Activated CD4-positive, alpha-beta T cell treated with anti-CD3 and anti-CD28 coated beads for 1 hour (primary cell): ENCODE measurements at places on chromosomes 1 and 21.

DNA sequence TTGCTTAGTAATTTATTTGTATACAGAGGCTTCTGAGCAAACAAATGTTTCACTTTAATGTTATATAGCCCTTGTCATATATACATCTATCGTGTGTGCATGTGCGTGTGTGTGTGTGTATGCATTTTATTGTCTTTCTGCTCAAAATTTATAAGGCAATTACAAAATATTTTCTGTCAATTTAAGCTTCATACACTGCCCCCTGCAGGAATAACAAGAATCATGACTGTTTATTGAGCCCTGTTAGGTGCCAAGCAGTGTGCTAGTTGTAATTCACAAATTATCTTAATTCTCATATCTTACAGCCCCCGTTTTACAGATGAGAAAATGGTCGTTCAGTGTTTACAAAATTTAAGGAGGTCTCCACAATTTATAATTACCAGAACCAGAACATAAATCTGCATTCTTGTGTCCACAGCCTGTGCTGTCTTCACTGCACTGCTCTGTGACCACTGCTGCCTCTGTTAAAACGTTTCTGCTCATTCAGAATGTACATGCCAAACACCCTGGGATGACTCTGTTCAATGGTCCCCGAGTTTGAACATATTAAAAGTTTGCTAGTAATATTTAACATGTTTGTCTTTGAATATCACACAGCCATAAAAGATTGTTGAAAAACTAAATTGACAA lies 181.3 kb downstream of the ATP6V1G3 start:
- DNase-seq: no peak

GRCh38 chr1:23787701-23788100 lies 3.2 kb upstream of the LYPLA2 start:
- no peak for DNase-seq

GRCh38 chr1:107870696-107871095 lies 94.3 kb downstream of the VAV3 start:
- no peak for DNase-seq

GRCh38 chr1:116226017-116226416 lies 114.8 kb downstream of the MAB21L3 start:
- DNase-seq: no peak

DNA sequence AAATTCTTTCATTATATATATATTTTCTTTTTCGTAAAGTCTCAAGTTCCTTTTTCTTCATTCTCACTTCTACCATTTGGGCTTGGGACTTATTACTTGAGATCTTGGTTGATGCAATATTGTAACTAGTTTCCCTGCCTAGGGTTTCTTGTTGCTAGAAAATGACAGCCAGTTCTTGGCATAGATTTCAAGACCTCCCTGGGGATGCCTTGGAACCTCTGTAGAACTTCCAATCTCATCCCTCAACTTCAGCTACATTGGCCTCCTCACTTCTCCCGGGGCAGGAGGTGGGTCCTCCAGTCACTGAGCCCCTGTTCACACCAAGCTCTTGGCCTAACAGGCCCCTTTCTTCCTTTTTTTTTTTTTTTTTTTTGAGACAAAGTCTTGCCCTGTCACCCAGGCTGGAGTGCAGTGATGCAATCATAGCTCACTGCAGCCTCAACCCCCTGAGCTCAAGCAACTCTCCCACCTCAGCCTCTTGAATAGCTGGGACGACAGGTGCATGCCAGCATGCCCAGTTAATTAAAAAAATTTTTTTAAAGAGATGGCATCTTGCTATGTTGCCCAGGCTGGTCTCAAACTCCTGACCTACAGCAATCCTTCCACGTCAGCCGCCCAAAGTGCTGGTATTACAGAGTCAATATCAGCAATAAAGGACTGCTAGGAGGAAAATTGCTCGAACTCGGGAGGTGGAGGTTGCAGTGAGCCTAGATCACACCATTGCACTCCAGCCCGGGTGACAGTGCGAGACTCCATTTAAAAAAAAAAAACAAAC lies 33.1 kb downstream of the MAP3K7CL start:
- no peak for DNase-seq

DNA sequence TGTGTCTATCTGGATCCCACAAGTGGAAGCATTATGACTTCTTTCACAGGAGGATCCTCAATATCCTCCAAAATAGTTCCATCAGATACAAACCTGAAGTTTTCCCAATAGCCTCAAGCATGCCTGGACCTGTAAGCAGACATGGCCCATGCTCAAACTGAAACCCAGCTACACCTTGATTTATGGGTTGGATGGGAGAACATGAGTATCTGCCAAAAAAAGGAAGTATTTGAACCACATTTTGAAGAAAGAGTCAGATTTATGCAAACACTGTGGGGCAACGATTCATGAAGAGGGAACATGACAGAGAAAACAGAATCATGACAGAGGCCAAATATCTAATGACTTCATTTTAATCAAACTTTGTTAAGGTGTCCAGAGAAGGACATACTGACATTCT lies 351.0 kb upstream of the NFIA start:
- DNase-seq: no peak

GRCh38 chr1:176843352-176844297 lies 320.9 kb downstream of the ASTN1 start:
- no peak for DNase-seq

- DNase-seq: no peak
These were observed 19.8 kb downstream of the LDLRAD1 start for GRCh38 chr1:53998223-53998622.

DNA sequence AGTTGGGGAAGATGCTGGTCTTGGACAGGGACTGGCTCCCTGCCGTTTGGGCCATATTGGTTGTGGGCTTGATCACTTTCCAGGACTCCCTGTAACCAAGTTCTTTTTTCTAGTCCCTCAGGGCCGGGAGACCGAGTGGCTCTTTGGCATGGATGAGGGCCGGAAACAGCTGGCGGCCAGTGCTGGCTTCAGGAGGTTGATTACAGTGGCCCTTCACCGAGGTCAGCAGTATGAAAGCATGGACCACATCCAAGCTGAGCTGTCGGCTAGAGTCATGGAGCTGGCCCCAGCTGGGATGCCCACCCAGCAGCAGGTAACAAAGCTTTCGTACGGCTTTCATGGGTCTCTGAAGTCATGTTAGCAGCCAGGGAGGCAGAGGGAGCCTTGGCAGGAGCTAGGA lies 4.3 kb downstream of the METTL13 start:
- no peak for DNase-seq

GRCh38 chr1:74528123-74528522 lies 15.7 kb upstream of the LRRC53 start:
- no peak for DNase-seq

- no peak for DNase-seq
These were observed 3.4 kb downstream of the RUNX3 start for GRCh38 chr1:24926563-24927249.

GRCh38 chr1:207904391-207904790 lies 6.5 kb downstream of the CD34 start:
- no peak for DNase-seq

GRCh38 chr1:164675342-164675904 lies 116.4 kb downstream of the PBX1 start:
- no peak for DNase-seq

GRCh38 chr21:18877917-18878316 lies 474.3 kb upstream of the TMPRSS15 start:
- DNase-seq: no peak
